ENCODE measurements at places on chromosomes 13 and 19.

DNA sequence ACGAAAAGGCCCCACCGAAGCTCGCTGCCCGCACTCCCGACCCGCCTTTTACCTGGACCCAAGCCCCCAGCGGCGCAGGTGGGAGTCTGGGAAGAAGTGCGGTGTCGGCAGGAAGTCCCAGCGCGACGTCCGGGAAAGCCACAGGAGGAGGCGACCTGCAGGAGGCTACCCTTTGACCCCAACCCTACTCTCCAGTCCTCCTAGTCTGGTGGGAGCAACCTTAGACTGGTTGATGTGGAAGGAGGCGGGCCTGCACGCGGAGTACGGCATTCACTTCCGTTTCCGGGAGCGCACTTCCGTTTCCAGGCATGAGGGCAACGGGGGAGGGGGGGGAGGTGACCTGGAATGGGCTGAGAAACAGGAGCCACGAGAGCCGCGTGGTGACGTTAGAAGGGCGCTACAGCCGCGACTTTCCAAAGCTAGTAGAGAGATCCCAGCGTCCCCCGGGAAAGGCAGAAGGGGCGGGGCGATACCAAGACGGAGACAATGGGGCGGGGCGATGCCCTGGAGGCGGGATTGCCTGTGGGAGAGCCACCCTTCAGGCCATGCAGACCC is 28.5 kb downstream of the ZNF266 start:
- peak; percentile 10 for DNase-seq

GRCh38 chr19:47270408-47270807 is 4.3 kb upstream of the INAFM1 start:
- DNase-seq, result no peak

DNA sequence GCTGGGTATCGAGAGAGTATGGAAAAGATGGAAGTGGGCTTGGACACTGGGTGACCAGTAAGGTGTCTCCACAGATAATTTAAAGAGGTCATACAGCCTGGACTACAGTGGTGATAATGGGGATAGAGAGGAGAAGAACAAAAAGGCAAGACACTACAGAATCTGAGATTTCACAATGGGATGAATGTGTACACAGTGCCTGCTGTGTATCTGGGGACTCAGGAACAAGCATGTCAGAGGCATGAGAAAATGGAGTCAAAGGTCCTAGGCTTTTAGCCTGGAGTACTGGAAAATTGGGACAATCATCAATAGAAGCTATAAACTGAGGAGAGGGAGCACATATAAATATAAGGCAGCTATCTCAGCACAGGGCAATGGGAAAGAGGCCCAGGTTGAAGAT is 69.4 kb downstream of the TSC22D1 start:
- no peak for DNase-seq

- DNase-seq, result peak; percentile 56
Observed at GRCh38 chr19:18999016-18999758, 34.1 kb downstream of the SUGP2 start.

- no peak for DNase-seq
Observed at GRCh38 chr13:70893832-70894231, 785.6 kb upstream of the KLHL1 start.

DNA sequence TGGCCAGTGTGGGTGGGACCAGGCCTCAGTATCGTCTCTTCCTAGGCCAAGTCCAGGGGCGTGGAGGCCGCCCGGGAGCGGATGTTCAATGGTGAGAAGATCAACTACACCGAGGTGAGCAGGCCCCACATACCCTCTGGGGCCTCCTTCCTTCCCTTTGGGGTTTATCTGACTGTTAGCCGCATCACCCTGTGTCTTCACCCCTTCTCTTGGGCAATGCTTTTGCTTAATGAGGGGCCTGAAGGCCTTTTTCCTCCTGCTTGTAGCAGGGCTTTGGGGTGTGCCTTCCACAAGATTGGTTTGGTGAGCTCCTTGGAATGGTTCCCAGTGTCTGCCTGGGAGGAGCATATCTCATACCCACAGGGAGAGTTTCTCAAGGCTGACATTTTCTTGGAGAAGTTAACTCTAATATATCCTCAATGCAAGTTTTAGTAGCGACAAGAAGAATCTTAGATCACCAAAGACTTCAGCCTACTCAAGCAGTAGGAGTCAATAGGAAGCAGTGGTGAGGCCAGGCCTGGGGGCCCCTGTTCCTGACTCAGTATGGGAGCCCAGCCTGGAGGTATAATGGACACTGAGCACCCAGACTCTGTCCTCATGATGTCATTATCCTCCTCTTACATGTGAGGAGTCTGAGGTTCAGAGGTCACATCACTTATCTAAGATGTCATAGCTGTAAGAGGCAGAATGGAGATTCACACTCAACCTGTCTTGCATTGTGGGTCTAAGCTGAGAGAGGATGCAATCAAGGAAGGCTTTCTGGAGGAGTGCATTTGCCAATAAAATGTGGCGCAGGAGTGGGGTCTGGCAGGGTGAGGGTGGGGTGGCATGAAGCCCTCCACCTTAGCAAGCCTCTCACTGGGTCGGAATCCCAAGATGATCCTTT is 2.0 kb downstream of the GPI start:
- DNase-seq, result no peak

DNA sequence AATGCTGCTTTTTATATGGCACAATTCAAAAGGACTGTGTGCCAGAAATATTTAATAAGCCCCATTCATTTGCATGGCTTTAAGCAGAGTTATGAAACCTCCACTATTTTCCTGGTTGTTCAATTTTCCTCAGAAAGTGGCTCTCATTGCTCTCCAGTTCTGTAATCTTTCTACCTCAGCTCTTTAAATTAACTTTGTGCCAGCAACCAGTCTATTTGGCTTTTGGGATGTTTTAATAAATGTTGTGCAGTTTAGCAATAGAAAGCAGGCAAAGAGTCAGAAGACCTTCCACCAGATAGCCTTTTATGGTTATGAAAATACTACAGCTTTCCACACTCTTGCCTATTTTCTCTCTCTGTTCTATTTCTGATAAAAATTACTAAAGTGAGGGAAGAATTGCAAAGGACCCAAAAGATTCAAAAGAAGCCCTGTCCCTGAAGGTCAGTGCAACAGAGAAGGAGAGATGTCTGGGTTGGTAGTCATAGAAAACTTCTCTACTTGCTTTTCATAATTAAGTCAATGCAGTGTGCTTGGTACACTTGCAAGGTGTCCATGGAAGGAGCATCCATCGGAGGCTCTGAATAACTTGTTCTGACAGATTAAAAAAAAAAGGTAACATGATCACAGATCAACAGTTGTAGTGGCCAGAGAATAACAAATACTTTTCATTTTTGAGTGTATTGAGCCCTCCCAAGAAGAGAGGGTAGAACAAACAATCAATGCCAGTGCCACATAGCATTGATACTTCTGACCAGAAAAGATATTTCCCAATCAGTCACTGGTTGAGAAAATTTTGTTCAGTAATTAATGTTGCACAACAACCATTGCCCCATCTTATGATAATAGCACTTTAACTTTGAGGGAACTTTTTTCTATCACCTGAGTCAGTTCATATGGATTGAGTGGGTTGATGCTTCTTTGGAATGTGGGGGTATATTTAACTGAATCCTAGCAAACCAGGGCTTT is 48.4 kb upstream of the SPRY2 start:
- no peak for DNase-seq

- no peak for DNase-seq
Observed at GRCh38 chr13:31887286-31887685, 144.3 kb upstream of the FRY start.

- DNase-seq, result peak; percentile 30
Observed at GRCh38 chr13:43879755-43880181, at the start of gene LACC1. LACC1 (plus strand) TSS chr13:43879904; CDS start chr13:43880986, 1,082 bp downstream.

- DNase-seq, result no peak
Observed at GRCh38 chr13:92355213-92355612, 871.4 kb upstream of the GPC6 start.

DNA sequence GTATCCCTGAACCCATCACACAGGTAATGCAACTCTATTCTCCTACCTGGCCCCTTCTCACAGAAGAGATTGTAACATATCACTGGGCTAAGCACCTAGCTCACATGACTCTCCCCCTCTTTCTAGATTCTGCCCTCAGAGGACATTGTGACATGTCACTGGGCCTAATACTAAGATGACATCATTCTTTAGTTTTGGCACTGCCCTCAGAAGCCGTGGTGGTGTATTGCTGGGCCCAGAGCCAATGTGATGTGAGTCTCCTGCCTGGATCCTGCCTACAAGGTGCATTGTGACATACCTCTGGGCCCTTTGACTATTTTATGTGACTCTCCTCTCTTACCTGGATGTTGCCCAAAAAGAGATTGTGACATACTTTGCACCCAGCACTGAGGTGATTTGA is 21.4 kb upstream of the ZNF730 start:
- no peak for DNase-seq

DNA sequence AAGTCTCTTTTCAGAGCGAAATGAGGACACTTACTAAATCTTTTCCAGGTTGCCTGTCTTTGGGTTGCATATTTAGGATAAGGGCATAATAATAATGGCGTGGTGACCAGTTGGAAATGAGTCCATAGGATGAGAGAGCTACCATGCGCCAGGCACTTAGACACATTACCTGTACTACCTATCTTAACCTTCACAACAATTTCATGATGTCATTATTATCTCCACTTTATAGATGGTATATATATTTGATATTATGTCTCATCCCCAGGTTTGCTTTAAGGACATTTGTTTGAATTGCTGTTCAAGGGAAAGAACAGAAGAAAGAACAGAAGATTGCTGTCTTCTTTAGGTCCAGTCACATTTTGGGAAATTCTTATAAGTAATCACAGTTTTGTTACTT is 182.0 kb upstream of the STARD13 start:
- no peak for DNase-seq

DNA sequence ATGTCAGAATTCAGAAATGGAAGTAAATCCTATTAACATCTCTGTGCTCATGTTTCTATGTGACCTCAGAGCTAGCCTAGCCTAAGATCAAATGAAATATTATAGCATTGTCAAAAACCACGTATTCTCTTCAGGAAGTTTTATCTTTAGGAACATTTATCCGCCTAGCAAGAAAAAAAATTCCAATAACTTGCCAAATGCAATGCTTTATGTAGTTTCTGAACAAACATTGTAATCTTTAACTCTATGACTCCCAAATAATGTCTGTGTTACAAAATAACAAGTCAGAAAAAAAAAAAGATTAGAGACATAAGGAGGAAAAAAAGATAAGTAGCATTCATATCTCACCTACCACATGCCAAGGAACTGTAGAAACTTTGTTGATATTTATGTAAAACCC is 18.4 kb upstream of the IPO5 start:
- DNase-seq, result no peak

DNA sequence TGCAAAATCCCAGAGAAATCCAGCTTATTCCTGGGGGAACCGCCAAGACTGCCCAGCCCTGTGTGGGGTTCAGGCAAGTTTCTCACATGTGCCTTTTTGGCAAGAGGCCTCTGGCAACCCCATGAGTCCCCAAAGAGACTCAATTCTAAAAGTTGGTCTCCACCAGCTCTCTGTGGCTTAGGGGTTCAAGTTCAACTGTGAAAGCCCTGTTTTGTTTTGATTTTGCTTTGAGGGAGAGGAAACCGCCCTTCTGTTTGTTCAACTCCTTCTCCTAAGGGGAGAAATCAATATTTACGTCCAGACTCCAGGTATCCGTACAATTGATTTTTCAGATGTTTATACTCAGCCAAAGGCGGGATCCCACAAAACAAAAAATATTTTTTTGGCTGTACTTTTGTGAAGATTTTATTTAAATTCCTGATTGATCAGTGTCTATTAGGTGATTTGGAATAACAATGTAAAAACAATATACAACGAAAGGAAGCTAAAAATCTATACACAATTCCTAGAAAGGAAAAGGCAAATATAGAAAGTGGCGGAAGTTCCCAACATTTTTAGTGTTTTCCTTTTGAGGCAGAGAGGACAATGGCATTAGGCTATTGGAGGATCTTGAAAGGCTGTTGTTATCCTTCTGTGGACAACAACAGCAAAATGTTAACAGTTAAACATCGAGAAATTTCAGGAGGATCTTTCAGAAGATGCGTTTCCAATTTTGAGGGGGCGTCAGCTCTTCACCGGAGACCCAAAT is 583 bp upstream of the LDLR start:
- DNase-seq, result no peak

- DNase-seq, result peak; percentile 47
Observed at GRCh38 chr13:75901501-75901900, 265.4 kb downstream of the LMO7 start.

DNA sequence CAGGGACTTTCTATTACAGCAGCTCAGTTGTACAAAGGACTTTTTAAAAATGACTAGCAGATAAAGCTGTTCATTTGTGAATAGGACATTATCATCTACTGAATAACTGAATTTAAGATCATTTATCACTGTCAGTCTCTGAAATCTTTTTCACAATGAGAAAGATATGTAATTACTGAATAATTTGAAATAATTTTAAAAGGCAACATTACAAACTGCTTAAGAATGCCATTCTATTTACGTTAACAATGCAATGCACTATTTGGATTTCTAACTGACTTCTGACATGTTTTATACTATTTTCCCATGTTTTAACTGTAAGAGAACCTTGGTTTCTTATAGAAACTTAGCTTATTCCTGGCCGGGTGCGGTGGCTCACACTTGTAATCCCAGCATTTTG is 2033.0 kb upstream of the PCDH20 start:
- no peak for DNase-seq

GRCh38 chr19:30023330-30023729 is 81.3 kb downstream of the URI1 start:
- DNase-seq, result no peak

DNA sequence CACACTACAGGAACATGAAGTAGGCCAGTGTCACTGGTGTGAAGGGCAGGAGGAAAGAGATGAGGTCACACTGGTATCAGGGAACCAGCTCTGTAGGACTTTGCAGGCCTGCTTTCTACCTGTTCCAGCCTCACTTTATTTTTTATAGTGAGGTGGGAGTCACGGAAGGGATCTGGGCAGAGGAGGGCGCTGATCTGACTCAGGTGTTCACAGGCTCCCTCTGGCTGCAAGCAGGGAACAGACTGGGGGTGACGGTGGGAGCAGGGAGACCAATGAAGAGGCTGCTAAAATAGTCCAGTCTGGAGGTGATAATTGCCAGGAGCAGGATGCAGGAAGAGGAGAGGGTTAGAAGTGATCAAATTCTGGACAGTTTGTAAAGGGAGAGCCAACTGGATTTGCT is 2.8 kb downstream of the THAP8 start:
- DNase-seq, result no peak

DNA sequence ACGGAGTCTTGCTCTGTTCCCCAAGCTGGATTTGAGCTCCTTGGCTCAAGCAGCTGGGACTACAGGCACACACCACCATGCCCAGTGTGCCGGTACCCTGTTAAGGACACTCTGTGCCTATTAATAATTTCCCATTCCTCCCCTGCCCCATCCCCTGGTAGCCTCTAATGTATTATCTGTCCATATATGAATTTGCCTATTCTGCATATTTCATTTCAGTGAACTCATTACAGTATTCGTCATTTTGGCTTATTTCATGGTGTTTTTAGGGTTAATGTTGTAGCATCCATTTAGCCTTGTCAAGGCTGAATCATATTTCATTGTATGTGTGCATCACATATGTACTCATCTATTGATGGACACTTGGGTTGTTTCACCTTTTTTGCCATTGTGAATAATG is 33.6 kb downstream of the SKA3 start:
- DNase-seq, result no peak

- DNase-seq, result no peak
Observed at GRCh38 chr19:42334697-42335373, 9.4 kb downstream of the MEGF8 start.

All from posterior cingulate gyrus (tissue), 11 donors.